Lower leg skin (tissue), 4 donors: ENCODE measurements at places on chromosomes 2 and 18. TPM values are rescaled to one million over a fixed set of nuclear protein-coding genes. Genes with fewer than 3 reads are reported as not detected.

Gene CEBPZOS
- total RNA-seq: 18.1 TPM

GRCh38 chr2:237299906-237300305 is 114.1 kb downstream of the COL6A3 start:
- DNase-seq: no peak

- DNase-seq: no peak
These were observed 23.6 kb downstream of the ASAP2 start for GRCh38 chr2:9230051-9230802.

Gene GPR45
- total RNA-seq: not detected

GRCh38 chr2:38167968-38168350 is 92.0 kb upstream of the CYP1B1 start:
- DNase-seq: no peak

DNA sequence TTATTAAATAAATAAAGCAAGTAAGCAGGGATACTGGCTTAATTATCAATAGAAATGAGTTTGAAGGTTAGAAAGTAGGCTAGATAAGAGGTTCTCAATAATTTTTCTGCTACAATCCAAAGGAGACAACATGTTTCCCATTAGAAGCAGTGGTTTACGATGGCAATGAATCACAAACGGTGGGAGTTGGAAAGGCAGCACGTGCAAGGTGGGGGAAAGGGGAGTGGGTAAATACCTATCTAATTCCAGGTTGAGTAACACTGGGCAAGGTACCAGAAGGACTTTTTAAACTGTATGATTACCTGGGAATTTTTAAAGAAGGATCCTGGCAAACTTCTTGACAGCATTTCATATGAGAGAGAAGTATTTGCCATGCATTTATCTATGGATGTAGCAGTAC is 289.9 kb downstream of the NBAS start:
- DNase-seq: no peak

- no peak for DNase-seq
These were observed 328.2 kb downstream of the GBX2 start for GRCh38 chr2:235839974-235840373.

Gene CHST10
- 0.66 TPM for total RNA-seq

Gene HOXD1
- 0.23 TPM for total RNA-seq

Gene TPRKB
- 26.2 TPM for total RNA-seq

GRCh38 chr2:231987124-231987727 is 25.7 kb downstream of the DIS3L2 start:
- DNase-seq: no peak

GRCh38 chr18:48852292-48852691 is 98.5 kb downstream of the SMAD7 start:
- no peak for DNase-seq

DNA sequence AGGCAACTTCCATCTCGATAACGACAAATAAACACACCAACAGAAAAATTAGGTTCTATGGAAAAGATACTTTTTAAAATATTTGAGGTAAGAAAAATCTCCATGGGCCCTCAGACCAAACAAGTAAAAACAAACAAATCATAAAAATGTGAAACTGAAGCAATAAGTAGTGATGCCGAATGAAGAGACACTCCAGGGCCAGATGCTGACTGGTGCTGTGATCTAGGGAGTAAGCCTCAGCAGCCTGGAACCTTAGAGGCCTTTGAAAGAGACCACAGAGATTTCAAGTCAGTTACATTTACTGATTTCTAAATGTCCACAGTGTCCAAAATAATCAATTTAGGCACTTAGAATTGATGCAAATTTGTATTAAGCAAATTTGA is 1144.7 kb downstream of the CNTNAP5 start:
- DNase-seq: no peak
